ENCODE measurements at places on chromosomes 5 and 9. TPM values are rescaled to one million over a fixed set of nuclear protein-coding genes. Genes with fewer than 3 reads are reported as not detected.
A peak's percentile ranks its signal among the peaks of the same experiment; 100 is the strongest.

GRCh38 chr5:59685191-59685530 is 208.4 kb downstream of the PDE4D start:
- DNase-seq, result no peak
- no peaks in the 10 kb centered on the region for H3K36me3 ChIP-seq
- no peak overlapping the region for H3K4me3 ChIP-seq
- H3K27me3 ChIP-seq, result no peaks in the 10 kb centered on the region
- no peak overlapping the region for H3K27ac ChIP-seq
- peaks cover 30% of the 10 kb centered on the region for H3K4me1 ChIP-seq

DNA sequence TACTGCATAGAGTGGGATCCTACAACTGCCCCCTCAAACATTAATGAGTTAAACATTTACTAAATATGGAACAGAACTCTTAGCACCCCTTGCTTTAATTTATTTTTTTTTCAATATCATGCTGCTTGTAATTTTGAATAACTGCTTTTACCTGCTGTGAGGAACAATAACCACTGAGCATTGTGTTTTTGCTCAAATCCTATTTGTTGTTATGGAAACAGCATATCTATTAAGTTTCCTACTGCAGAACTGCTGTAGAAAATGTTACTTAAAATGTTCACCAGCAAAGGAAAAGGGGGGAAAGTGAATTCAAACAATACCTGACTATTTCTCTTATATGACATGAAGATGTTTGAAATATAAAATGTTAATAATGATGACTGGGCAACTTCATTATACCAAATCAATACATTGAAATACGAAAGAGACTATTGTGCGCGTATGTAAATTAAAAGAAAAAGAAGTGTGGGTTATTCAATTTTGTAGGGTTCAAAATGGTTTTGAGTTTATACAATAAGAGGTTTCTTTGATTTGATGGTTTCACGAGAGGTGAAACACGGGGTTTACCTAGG is 1043.8 kb upstream of the NUDT12 start:
- H3K36me3 ChIP-seq, result no peaks in the 10 kb centered on the region
- DNase-seq, result no peak
- no peak overlapping the region for H3K27ac ChIP-seq
- H3K4me1 ChIP-seq, result no peaks in the 10 kb centered on the region
- no peaks in the 10 kb centered on the region for H3K27me3 ChIP-seq
- H3K4me3 ChIP-seq, result no peak overlapping the region

- DNase-seq, result no peak
- H3K4me1 ChIP-seq, result peaks cover 10% of the 10 kb centered on the region
- no peak overlapping the region for H3K4me3 ChIP-seq
- peak overlapping the region; percentile 58 for H3K27ac ChIP-seq
Observed at GRCh38 chr5:100827481-100827889, 75.6 kb downstream of the ST8SIA4 start.

DNA sequence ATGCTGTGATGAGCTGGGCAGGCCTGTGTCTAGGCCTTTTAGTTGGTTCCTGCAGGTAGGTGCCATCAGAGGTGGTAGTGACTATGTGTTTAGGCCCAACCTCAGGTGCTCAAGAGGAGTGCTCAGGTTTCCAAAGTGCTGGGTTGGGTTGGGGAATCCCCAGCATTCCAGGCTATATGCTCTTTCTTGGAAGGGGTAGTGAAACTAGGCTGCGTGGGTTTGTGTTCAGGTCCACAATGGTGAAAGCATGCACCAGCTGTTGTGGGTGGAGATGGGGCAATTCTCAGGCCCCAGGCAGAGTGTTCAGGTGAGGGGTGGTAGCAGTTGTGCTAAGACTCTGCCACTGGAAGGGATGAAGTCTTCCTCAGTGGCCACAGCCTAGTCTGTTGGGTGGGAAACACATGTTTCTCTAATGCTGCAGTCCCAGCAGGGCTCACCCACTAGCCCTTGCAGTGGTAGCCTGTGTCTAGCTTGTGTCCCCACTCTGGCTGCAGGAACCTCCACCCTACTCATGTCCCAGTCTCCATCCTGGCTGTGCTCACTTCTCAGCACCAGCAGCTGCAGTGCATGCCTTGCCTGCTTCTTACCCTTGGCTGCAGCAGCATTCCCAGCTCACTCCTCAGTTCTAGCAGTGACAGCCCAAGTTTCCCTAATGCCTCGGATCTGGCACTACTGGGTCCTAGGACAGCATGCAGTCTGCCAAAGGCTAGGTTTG is 78.9 kb downstream of the FAM170A start:
- no peak overlapping the region for H3K4me3 ChIP-seq
- H3K4me1 ChIP-seq, result no peaks in the 10 kb centered on the region
- no peaks in the 10 kb centered on the region for H3K36me3 ChIP-seq
- H3K27ac ChIP-seq, result no peak overlapping the region

GRCh38 chr9:124132671-124133147 is 121.1 kb downstream of the LHX2 start:
- H3K27ac ChIP-seq, result no peak overlapping the region
- H3K36me3 ChIP-seq, result no peaks in the 10 kb centered on the region
- no peaks in the 10 kb centered on the region for H3K27me3 ChIP-seq
- H3K4me3 ChIP-seq, result no peak overlapping the region

DNA sequence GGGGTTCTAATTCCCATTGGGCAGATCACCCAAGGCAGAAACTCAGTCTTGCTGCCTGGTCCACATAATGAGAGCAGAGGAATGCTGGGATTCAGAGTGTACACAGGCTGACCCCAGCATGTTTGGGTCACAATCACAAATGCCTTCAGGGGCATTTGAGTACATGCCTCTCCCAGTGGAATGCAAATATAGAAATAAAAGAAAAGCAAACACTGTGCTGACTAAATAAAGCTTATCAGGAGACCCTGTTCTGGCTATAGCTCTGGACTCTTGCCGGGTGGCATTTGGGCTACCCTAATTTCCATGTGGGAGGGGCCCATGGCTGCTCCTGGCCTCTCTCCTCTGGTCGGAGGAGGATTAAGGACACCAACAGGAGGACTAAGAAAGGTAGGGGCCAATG is 121.4 kb downstream of the DOCK8 start:
- peak; percentile 72 for DNase-seq
- no peak overlapping the region for H3K27ac ChIP-seq
- no peak overlapping the region for H3K4me3 ChIP-seq
- H3K36me3 ChIP-seq, result peaks cover 8% of the 10 kb centered on the region

- H3K4me1 ChIP-seq, result peaks cover 3% of the 10 kb centered on the region
- no peak overlapping the region for H3K27ac ChIP-seq
- no peaks in the 10 kb centered on the region for H3K27me3 ChIP-seq
Observed at GRCh38 chr9:13427587-13427986, 148.1 kb upstream of the MPDZ start.

ZNG1F gene
- 6.0 TPM for polyA plus RNA-seq

GRCh38 chr9:111463048-111463447 is 21.1 kb downstream of the ECPAS start:
- no peaks in the 10 kb centered on the region for H3K36me3 ChIP-seq
- H3K27ac ChIP-seq, result no peak overlapping the region
- no peak for DNase-seq
- H3K27me3 ChIP-seq, result no peaks in the 10 kb centered on the region
- peaks cover 46% of the 10 kb centered on the region for H3K4me1 ChIP-seq

ESM1 gene
- polyA plus RNA-seq, result 0.56 TPM

EIF4EBP3 gene
- 66.1 TPM for polyA plus RNA-seq

CDC14B gene
- 17.0 TPM for polyA plus RNA-seq

DNA sequence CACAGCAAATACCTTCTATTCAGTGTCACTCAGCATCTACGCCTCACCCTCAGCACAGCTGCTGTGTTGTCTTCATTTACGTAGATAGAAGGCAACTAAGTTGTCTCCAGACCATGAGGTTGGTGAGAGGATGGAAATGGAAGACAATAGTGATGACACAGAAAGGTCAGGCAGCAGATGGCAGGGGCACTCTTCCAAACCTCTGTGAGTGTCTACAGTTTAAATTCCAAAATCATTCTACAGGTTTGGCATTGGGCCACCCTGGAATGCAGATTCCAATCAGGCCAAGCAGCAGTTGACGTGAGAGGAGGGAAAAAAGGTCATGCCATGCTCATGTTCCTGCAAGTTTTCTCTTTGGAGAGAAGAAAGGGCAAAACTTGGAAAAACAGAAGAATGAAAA is 68.7 kb upstream of the ADAMTSL1 start:
- H3K4me1 ChIP-seq, result no peaks in the 10 kb centered on the region
- no peak overlapping the region for H3K4me3 ChIP-seq
- no peaks in the 10 kb centered on the region for H3K27me3 ChIP-seq
- no peaks in the 10 kb centered on the region for H3K36me3 ChIP-seq
- DNase-seq, result no peak

DNA sequence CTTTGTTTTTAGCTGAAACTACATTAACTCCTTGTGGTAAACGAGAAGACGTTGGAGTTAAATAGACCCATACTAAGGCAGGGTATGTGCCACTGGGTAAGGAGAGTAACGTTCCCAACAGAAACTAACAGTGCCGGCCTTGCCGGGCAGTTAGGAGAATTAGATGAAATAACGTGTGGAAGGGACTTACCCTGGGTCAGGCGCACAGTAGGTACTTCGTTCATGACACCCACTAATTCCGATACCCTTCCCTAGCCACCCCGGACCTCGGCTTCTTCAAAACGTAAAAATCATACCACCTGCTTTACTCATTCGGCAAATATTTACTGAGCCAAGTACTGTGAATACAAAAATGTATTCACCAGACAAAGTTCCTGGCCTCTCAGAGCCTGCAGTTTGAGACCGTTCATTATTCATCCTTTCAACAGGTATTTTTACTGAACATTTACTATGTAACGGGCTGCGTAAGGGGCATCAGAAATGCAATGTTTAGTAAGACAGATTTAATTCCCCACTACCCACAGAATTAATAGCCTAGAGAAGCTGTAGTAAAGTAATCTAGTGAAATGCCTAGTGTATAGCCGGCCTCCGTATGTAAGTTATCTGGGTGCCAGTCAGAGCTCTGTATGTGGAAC is 3.2 kb upstream of the SMIM23 start:
- H3K4me3 ChIP-seq, result no peak overlapping the region
- DNase-seq, result no peak
- no peak overlapping the region for H3K27ac ChIP-seq
- H3K4me1 ChIP-seq, result no peaks in the 10 kb centered on the region

LTC4S gene
- polyA plus RNA-seq, result 8.4 TPM

TNFAIP8 gene
- polyA plus RNA-seq, result 18.4 TPM

DNA sequence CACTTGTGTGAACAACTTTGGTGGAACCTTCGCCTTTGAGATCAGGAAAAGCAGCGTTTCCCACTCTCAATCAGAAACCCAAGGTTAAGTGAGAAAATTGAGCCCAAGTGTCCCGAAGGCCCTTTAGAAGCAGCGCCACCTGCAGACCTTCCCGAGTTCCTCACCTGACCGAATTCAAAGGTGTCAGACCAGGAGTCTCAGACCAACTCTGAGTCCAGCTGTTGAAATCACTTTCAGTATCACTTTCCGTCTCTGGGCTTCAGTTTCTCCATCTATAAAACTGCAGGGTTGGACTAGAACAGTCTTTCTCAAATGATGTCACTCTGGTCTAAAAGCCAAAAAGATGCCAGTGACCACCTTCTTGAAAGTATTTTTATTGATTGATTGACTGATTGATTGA is 31.7 kb upstream of the GRHPR start:
- no peak overlapping the region for H3K27ac ChIP-seq
- no peaks in the 10 kb centered on the region for H3K27me3 ChIP-seq
- no peak overlapping the region for H3K4me3 ChIP-seq
- no peaks in the 10 kb centered on the region for H3K36me3 ChIP-seq

DNA sequence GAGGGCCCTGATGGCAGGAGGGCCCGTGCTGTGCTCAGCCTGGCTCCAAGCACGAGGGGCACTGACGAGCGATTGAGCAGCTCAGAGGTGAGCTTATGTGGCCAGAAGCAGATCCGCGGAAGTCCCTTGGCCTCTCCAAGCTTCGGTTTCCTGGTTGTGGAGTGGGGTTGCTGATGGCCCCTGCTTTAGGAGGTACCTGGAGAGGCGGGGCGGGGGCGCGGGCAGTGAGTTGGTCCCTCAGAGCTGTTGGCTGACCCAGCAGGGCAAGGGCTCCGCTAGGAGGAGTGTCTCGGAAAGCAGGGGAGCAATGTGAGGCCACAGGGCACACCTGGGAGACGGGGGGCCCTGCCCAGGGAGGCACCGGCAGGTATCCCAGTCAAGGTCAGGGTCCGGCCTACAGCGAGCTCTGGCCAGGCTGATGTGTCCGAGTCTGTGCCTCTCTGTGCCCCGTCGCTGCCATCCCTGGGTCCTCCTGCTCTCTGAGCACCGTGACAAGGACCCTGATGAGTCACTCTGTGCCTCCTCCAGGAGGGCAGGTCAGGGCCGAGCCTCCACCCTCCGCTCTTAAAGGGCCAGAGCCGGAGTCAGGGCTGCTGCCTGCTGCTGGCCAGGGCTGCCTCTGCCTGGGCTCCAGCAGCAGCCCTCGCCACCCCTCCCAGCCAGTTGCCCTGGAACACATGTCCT is 14.8 kb downstream of the NCS1 start:
- H3K27me3 ChIP-seq, result no peaks in the 10 kb centered on the region
- DNase-seq, result peak; percentile 56
- H3K4me3 ChIP-seq, result peak overlapping the region; percentile 19
- H3K36me3 ChIP-seq, result no peaks in the 10 kb centered on the region

PRR7 gene
- 1.5 TPM for polyA plus RNA-seq

MOB3B gene
- polyA plus RNA-seq, result 4.8 TPM

ARAP3 gene
- polyA plus RNA-seq, result 4.3 TPM

DNA sequence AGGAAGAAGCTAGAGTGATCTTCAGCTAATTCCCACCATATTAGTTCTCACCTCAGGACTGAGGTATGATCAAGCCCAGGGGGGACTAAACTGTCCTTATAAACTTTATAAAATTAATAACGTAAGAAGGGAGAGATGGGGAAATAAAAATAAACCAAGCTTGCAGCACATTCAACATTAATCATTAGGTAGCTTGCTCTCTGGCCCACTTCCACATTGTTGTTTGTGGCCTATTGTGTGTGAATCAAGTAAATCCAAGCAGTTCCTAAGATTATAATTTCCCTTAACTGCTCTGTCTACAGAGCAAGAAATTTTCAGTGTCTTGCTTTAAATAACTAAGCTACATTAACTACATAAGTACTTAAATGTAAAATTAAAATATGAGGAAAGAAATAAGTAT is 131.3 kb upstream of the ABCA1 start:
- H3K36me3 ChIP-seq, result no peaks in the 10 kb centered on the region
- H3K4me3 ChIP-seq, result no peak overlapping the region
- no peaks in the 10 kb centered on the region for H3K27me3 ChIP-seq
- no peak overlapping the region for H3K27ac ChIP-seq
- no peak for DNase-seq

ADAMTSL1 gene
- 5.8 TPM for polyA plus RNA-seq

PTGR1 gene
- polyA plus RNA-seq, result 31.1 TPM

ADAMTS12 gene
- 0.15 TPM for polyA plus RNA-seq

- no peak overlapping the region for H3K27ac ChIP-seq
- H3K27me3 ChIP-seq, result no peaks in the 10 kb centered on the region
Observed at GRCh38 chr5:118554981-118555380, 433.4 kb downstream of the DTWD2 start.

- DNase-seq, result peak; percentile 93
- H3K36me3 ChIP-seq, result no peaks in the 10 kb centered on the region
- peak within 1 kb of the TSS; percentile 86 for H3K27ac ChIP-seq
- H3K4me3 ChIP-seq, result peak within 1 kb of the TSS; percentile 83
Observed at GRCh38 chr9:69671879-69672595, at the start of gene APBA1. TSS of gene APBA1 (minus strand) at chr9:69672371.

Measured in stomach (tissue), 19 donors.